ENCODE measurements at places on chromosomes 16 and 17. TPM values are rescaled to one million over a fixed set of nuclear protein-coding genes. Genes with fewer than 3 reads are reported as not detected.

The SLC13A2 gene
- not detected for total RNA-seq

The PABPN1L gene
- total RNA-seq = not detected

The HAS3 gene
- 3.5 TPM for total RNA-seq

The RAB37 gene
- 41.4 TPM for total RNA-seq

The PTGES3L gene
- 2.3 TPM for total RNA-seq

The RPS15A gene
- total RNA-seq = 3,265 TPM

The ABCC6 gene
- total RNA-seq = not detected

DNA sequence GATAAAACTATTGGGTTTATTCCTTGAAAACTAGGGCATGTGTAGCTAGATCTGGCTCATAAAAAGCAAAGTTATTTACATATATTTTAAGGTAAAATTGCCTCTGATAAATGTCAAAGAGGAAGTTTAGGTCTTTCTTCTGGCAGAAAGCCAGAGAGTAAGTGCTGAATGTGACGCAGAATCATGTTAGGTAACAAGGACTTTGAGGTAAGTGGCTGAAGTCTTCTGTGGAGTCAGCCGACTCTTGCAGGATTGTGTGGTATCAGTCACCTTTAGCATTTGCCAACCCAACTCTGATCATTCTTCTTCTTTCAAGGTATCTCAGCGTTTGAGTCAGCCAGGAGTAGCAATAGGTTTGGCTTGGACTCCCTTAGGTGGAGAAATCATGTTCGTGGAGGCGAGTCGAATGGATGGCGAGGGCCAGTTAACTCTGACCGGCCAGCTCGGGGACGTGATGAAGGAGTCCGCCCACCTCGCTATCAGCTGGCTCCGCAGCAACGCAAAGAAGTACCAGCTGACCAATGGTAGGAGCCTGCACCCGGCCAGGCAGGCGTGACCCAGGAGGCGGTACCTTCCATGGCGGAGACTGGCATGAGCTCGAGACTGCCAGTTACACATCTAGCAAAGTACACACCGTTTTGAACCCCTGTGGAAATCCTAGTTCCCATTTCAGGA lies 37.9 kb downstream of the SIAH1 start:
- H3K27ac ChIP-seq = no peak overlapping the region
- H3K36me3 ChIP-seq = no peaks in the 10 kb centered on the region
- no peaks in the 10 kb centered on the region for H3K27me3 ChIP-seq
- no peak overlapping the region for H3K4me3 ChIP-seq

DNA sequence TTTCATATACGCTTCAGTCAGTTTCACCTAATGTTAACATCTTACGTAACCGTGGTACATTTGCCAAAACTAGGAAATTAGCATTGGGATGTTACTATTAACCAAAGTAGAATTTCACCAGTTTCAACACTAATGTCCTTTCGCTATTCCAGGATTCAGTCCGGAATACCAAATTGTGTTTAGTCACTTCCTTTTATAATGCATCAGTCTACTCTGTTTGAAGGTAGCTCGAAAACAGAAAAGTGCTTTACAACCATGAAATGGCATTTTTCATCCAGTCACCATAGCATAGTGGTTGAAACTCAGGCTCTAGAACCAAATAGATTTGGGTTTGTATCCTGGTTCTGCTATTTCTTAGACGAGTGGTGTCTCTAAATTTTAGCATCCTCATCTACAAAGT lies 29.4 kb downstream of the AP2B1 start:
- no peaks in the 10 kb centered on the region for H3K27me3 ChIP-seq
- DNase-seq = no peak
- H3K27ac ChIP-seq = no peak overlapping the region
- no peaks in the 10 kb centered on the region for H3K36me3 ChIP-seq

DNA sequence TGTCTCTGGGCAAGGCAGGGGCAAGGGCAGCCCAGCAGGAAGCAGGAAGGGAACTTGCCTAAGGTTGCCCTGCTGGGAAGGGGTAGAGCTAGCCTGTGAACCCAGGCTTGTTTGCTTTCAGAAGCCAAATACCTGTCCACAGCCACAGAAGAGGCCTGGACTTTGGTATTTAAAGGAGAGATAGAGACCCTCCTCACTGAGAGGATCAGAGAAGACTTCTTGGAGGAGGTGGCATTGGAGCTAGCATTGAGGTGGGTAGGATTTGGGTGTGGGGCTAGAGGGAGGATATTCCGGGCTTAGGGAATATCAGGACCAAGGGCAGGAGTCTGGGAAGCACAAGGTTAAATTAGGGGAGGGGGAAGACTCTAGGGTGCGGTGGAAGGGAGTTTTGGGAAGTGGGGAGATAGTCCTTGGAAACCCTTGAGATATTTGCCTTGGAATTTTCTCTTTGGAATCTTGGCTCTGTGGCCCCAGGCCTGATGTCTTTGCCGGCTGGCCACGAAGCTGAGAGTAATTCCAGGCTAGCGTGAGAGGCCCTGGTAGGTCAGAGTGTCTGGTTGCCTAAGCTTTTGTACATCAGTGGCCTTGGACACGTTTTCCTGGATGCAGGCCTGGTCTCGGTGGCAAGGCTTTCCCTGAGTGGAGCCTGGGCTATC lies 13.1 kb upstream of the ETV4 start:
- H3K4me1 ChIP-seq = peaks cover 5% of the 10 kb centered on the region
- DNase-seq = no peak
- H3K27ac ChIP-seq = no peak overlapping the region
- H3K36me3 ChIP-seq = peaks cover 5% of the 10 kb centered on the region

GRCh38 chr16:9082422-9082821 lies 9.0 kb upstream of the HAPSTR1 start:
- no peak for DNase-seq
- no peak overlapping the region for H3K27ac ChIP-seq
- no peak overlapping the region for H3K4me3 ChIP-seq
- H3K27me3 ChIP-seq = no peaks in the 10 kb centered on the region
- H3K36me3 ChIP-seq = no peaks in the 10 kb centered on the region

GRCh38 chr16:31715915-31716314 lies 157.7 kb upstream of the ZNF267 start:
- H3K27me3 ChIP-seq = no peaks in the 10 kb centered on the region
- peak overlapping the region; percentile 99 for H3K4me3 ChIP-seq
- peaks cover 45% of the 10 kb centered on the region for H3K4me1 ChIP-seq

DNA sequence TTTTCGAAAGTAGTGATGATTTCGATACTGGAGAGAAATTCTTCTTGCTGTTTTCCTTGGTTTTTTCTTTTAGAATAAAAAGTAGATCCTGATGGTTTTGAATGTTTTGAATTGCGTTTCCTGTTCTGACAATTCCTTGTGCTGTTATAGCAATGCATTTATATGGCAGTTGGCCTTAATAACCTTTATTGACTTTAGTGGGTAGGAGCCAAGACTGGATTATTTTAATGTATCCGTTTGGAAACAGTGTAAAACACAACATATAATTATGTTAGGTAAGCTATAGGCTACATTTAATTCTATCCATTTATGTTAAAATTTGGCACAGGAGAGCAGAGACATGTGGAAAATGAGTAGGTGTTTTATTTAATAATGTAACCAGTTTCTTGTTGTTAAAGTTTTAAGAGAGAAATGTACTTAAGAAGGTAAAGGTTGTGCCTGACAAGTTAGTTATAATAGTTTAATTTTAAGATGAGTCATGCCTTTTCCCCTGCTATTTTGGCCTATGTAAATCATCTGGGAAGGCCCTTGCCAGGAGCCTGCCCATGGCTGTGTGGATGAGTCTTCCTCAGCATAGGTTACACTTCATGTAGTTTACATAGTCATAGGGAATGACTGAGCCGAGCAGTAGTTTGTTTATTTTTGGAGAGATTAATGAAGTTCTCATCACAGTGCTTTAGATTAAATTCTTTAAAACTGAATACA lies 189.9 kb downstream of the FTO start:
- H3K4me3 ChIP-seq = no peak overlapping the region
- H3K27ac ChIP-seq = peak overlapping the region; percentile 41
- H3K36me3 ChIP-seq = peaks cover 7% of the 10 kb centered on the region
- H3K27me3 ChIP-seq = no peaks in the 10 kb centered on the region

- no peaks in the 10 kb centered on the region for H3K27me3 ChIP-seq
- H3K4me3 ChIP-seq = no peak overlapping the region
- no peak overlapping the region for H3K27ac ChIP-seq
- no peaks in the 10 kb centered on the region for H3K36me3 ChIP-seq
These were observed 10.7 kb downstream of the SGSM2 start for GRCh38 chr17:2347805-2348685.

- no peak overlapping the region for H3K4me3 ChIP-seq
- no peaks in the 10 kb centered on the region for H3K27me3 ChIP-seq
- no peak for DNase-seq
- peaks cover 17% of the 10 kb centered on the region for H3K36me3 ChIP-seq
- peaks cover 7% of the 10 kb centered on the region for H3K4me1 ChIP-seq
- H3K27ac ChIP-seq = no peak overlapping the region
These were observed 13.6 kb downstream of the ZNF750 start for GRCh38 chr17:82826211-82826610.

DNA sequence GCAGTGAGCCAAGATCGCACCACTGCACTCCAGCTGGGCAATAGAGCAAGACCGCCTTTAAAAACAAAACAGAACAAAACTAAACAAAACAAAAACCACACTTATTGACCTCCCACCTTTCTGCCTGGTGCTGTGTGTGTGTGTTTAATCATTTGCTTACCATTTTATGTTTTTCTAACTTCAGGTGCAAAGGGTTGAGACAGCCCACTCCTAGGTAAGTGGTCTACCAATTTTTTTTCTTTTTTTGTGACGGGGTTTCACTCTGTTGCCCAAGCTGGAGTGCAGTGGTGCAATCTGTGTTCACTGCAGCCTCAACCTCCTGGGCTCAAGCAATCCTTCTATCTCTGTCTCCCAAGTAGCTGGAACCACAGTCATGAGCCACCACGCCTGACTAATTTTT lies 65.8 kb downstream of the SALL1 start:
- no peak for DNase-seq
- no peaks in the 10 kb centered on the region for H3K4me1 ChIP-seq
- no peaks in the 10 kb centered on the region for H3K27me3 ChIP-seq
- H3K36me3 ChIP-seq = no peaks in the 10 kb centered on the region
- H3K27ac ChIP-seq = no peak overlapping the region
- H3K4me3 ChIP-seq = no peak overlapping the region

DNA sequence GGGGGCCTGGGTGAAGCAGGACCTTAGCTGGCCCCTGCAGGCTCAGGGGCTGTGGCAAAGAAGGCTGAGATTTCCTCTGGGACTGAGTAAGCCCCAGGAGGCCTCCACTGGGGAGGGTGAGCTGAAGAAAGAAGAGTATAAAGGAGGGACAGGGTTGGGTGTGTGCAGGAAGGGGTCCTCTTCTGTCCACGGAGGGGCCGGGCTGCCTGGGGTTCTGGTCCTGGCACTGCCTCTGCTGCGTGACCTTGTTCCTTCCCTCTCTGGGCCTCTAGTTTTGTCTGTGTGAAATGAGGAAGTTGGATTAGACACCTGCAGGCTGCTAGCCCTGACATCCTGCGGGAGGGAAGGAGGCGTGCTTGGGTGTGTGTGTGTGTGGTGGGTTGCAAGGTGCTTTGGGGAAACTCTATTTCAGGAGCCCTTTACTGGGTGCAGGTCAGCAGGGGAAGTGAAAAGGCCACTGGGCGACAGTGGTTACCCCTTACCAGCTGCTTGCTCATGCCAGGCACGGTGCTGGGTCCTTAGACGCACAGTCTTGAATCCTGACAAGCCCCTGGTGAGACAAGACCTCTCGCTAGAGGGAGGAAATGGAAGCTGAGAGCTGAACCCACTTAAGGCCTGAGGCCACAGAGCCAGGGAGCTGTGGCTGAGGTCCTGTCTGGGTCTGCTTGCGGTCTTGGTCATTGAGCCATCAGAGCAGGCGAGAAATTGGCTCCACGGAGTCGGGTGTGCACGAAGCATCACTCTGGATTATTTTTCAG lies 60.7 kb downstream of the OR1D5 start:
- H3K4me3 ChIP-seq = peak overlapping the region; percentile 64
- peaks cover 14% of the 10 kb centered on the region for H3K36me3 ChIP-seq
- no peaks in the 10 kb centered on the region for H3K27me3 ChIP-seq
- H3K4me1 ChIP-seq = peaks cover 13% of the 10 kb centered on the region

DNA sequence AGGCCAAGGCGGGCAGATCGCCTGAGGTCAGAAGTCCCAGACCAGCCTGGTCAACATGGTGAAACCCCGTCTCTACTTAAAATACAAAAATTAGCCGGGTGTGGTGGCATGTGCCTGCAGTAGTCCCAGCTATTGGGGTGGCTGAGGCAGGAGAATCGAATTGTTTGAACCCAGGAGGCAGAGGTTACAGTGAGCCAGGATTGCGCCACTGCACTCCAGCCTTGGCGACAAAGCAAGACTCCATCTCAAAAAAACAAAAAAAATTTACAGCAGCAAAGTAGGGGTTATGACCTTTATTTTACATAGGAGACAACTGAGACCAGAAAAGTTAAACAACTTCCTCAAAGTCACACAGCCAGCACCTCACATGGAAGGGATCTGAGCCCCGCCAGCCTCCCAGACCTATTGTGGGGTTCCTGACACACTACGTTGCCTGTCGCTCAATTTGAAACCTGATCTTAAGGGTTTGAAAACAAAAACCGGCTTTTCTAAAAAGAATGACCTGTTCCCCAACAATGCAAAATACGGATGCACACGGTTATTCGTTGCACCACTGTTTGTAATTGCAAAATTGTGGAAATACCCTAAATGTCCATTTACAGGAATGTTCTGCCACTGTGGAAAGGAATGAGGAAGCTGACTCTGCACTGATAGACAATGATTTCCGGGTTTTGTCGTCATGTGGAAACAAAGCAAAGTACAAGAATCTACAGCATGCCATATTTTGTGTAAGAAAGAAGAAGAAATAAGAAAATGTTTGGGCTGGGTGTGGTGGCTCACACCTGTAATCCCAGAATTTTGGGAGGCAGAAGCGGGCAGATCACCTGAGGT lies 77.2 kb downstream of the CNGB1 start:
- H3K27ac ChIP-seq = peak overlapping the region; percentile 92
- no peak for DNase-seq
- H3K4me3 ChIP-seq = no peak overlapping the region
- H3K4me1 ChIP-seq = peaks cover 14% of the 10 kb centered on the region

- no peaks in the 10 kb centered on the region for H3K27me3 ChIP-seq
- no peak overlapping the region for H3K27ac ChIP-seq
- no peak overlapping the region for H3K4me3 ChIP-seq
- DNase-seq = no peak
- no peaks in the 10 kb centered on the region for H3K4me1 ChIP-seq
These were observed 302.8 kb downstream of the ABCC12 start for GRCh38 chr16:47852991-47853390.

DNA sequence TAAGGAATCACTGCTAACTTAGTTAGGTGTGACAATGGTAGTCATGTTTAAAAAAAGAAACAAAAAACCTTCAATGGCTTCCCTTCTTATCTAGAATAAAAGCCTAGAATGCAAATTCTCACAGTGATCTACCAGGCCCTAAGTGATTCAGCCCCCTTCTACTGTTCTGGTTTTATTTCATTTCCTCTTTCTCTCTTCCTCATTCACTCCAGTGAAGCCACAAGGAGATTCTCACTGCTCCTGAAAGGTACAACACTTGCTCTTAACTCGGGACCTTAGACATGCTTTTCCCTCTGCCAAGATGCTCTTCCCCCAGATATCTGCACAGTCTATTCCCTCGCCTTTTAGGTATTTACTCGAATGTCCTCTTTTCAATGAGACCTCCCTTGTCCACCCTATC lies 3.7 kb downstream of the PIGS start:
- DNase-seq = no peak
- H3K36me3 ChIP-seq = peaks cover 8% of the 10 kb centered on the region
- no peaks in the 10 kb centered on the region for H3K27me3 ChIP-seq
- H3K4me1 ChIP-seq = peaks cover 43% of the 10 kb centered on the region

GRCh38 chr17:51419476-51419875 lies 159.1 kb downstream of the UTP18 start:
- no peak for DNase-seq
- peaks cover 4% of the 10 kb centered on the region for H3K36me3 ChIP-seq
- H3K4me1 ChIP-seq = peaks cover 23% of the 10 kb centered on the region
- H3K27me3 ChIP-seq = no peaks in the 10 kb centered on the region
- H3K27ac ChIP-seq = peak overlapping the region; percentile 84
